Activated B cell treated with CpG ODN at 0.5 μM for 24 hours (primary cell): ENCODE measurements at places on chromosomes 5 and 9.

- peaks cover 3% of the 10 kb centered on the region for H3K27me3 ChIP-seq
- H3K27ac ChIP-seq: no peak overlapping the region
- no peak overlapping the region for H3K4me3 ChIP-seq
- no peaks in the 10 kb centered on the region for H3K36me3 ChIP-seq
Measured at GRCh38 chr5:7980881-7981280, 111.9 kb downstream of the MTRR start.

- no peak overlapping the region for H3K4me3 ChIP-seq
- no peak overlapping the region for H3K27ac ChIP-seq
- H3K36me3 ChIP-seq: no peaks in the 10 kb centered on the region
- H3K4me1 ChIP-seq: no peaks in the 10 kb centered on the region
- H3K27me3 ChIP-seq: peaks cover 34% of the 10 kb centered on the region
- no peak for DNase-seq
Measured at GRCh38 chr9:107176436-107177151, 106.5 kb upstream of the RAD23B start.

DNA sequence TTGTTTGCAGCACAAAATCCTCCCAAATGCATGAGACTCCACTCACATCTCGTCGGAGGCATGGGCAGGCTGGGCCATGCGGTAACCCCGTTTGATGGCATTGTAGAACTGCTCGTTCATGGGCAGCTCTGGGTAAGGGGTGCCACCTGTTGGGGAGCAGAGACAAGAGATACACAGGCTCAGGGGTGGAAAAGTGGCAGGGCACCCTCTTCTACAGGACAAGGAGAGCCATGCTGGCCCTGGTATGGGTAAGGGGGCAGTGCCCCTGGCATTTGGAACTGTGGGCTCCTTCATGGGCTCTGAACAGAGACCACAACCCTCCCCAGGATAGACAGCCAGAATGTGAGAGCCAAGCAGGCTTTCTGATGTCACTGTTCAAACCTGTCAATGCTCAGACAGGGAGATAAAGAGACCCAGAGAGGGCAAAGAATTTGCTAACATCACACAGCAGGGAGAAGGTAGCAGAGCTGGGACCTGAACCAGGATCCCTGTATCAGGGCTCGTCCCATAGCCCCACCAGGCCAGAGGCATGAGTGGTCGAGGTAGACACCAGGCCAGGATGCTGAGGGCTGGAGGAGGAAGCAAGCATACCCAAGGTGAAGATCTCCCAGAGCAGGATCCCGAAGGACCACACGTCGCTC, 33.2 kb upstream of the CSF1R start:
- no peak overlapping the region for H3K27ac ChIP-seq
- H3K27me3 ChIP-seq: no peaks in the 10 kb centered on the region
- no peaks in the 10 kb centered on the region for H3K36me3 ChIP-seq
- H3K4me3 ChIP-seq: no peak overlapping the region

GRCh38 chr5:131640043-131640856, 5.2 kb upstream of the RAPGEF6 start:
- H3K27ac ChIP-seq: peak overlapping the region; percentile 83
- DNase-seq: no peak
- H3K4me3 ChIP-seq: peak overlapping the region; percentile 45
- no peaks in the 10 kb centered on the region for H3K27me3 ChIP-seq
